Amygdala (tissue), 56 donors: ENCODE measurements at places on chromosomes 2 and 18.

DNA sequence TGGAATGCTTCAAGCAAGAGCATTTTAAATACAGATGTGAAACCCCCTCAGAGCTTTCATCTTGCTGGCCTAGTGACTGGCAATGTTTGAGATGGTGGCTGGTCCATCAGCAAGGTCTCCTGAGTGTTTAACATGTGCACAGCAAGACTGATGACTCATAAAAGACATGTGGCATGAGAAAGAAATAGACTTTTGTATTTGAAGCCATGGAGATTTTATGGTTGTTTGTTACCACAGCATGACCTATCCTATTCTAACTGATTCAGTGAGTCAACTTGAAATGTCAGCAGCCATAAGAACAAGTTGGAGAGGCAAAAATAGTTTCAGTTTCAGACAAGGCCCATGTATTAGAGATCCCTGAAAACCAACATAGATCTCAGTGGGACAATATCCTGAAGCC lies 154.7 kb upstream of the LYPD1 start:
- DNase-seq: no peak

DNA sequence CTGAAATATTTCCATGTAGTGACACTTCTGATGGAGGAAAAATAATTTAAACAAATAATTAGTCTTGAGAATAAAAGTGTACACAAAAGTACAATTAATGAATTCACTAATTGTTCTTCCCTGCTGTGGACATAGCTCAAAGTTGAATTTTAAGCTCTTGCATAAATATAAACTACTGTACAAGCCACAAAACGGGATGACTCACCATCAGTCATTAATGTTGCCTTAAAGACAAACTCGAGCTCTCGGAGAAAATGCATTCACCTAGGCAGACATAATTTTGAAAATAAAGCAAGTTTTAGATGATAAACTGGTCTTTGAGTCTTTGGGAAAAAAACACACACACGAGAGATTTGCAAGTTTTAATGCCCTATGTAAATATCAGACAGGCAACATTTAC lies 436.4 kb downstream of the ZNF521 start:
- no peak for DNase-seq

GRCh38 chr2:157809212-157809611 lies 66.9 kb downstream of the ACVR1 start:
- DNase-seq: no peak

DNA sequence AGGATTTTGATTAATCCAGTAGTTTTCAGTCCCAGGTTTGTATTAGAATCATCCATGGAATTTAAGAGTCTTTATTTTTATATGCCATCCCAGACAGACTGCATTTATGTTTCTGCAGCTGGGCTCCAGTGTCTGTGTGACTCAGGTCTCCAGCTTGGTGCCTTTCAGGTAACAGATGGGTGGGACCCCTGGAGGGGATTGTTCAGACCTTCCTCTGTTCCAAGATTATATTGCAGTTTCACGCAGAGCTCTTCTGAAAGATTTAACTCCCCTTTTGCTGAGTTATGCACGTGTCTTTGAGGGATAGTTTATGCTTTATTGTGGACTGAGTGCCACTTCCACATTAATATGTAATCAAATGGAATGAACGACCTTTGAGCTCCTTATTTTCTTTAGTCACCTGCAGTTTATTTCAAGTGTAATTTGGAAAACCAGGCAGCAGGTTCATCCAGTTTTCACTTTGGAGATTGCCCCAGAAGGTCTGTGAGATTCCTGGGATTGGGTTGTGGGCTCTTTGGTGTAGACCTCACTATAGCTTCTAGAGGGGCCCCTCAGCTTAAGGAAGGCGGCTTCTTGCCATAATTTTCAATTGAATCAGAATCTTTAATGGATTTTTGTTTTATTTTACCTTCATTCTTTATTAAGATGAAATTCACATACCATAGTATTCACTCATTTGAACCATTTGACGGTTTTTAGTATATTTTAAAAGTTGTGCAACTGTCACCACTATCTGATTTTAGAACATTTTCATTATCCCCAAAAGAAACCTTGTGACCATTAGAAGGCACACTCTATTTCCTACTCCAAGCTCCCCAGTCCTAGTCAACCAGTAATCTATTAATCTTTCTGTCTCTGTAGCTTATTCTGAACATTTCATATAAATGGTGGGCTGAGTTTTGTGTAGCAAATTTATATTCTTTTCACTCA lies 135.0 kb downstream of the WDSUB1 start:
- DNase-seq: no peak

GRCh38 chr2:227025510-227025909 lies 138.5 kb downstream of the COL4A4 start:
- no peak for DNase-seq

- no peak for DNase-seq
These were observed 284.0 kb upstream of the GCFC2 start for GRCh38 chr2:75994759-75995158.

- DNase-seq: no peak
These were observed 24.0 kb downstream of the RAX start for GRCh38 chr18:59249199-59249774.

DNA sequence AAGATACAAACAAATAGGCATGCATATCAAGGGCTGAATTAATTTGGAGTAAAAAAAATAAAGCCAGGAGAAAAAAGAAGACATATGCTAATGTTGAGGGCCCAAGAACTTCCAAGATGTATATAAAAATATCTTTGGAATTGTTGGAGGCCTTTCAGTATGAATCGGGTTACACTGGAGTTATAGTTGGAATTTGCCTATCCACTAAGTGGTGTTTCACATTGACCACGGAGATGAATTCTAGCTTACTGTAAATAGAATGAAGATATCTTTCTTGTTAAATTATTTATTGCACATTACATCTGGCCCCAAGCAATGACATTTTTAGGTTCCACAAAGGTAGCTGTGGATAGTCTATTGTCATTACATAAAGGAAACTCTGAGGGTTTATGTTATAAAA lies 38.5 kb upstream of the TRIB2 start:
- no peak for DNase-seq

GRCh38 chr2:236677368-236677767 lies 107.7 kb downstream of the ACKR3 start:
- DNase-seq: no peak

DNA sequence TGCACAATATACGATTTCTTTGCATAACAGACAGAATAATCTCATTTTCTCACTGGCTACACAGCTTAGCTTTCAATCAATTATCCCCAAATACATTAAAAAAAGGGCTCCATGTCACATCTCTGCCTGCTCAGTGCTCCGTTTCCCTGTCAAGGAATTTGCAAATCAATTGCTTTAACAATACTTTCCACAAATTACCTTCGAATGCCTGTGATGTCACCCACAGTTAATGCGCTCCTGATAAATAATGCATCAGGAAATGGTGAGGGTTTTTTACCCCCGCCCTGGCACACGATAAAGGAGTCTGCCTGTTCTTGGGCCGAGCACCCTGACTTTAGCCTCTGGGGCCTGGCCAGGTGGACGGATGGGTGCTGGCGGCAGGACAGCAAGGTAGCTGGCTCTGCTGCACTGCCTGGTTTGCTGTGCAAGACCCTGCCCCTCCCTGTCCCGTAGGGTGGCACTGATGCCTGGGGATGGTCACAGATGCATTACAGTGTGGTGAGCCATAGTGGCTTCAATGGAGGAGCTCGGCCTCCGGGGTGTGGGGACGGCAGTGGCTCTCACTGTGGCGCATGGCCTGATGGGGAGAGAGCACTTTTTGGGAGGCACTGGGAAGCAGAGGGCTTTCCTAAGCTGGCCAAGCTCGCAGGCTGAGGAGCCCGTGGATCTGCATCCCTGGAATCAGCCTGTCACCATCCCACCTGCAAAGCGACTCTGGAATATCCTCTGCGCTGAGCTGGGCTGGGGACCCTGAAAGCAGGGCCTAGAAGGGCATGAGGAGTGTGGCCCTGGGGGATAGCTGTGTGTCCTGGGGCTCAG lies 88.3 kb upstream of the HS6ST1 start:
- no peak for DNase-seq

DNA sequence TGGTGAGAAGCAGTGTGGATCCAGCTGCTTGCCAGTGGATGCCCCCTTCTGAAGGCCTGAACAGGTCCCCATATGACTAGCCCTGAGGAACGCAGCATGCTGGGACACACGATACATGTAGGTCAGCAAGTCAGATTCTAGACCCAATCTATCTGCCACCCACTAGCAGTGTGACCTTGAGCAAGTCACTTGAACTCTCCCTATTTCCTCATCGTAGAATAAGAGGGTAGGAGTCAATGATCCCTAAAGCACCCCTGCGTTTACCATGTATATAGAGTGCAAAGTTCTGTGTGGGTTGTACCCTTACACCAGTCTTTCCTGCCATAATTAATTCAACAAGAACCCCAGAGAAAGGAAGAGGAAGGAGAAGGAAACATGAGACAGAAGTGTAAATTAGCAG lies 123.7 kb downstream of the GALNT14 start:
- DNase-seq: no peak

GRCh38 chr2:168566974-168567665 lies 111.0 kb downstream of the CERS6 start:
- no peak for DNase-seq

DNA sequence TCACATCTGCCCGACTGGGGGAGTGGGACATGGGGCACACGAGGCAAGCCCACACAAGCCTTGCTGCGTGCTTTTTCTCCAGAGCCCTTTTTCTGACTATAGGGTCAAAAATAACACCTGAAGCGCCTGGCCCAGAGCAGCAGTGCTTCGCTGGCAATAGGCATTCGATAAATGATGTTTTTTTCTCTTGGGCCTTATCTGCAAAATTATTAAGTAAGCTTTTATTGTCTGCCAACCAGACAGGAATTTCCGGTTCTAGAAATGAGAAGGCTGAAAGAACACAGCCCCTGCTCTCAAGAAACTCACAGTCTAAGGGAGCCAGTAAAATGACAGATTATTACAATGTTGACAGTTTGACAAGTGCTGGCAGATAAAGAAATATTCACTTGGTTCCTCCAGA lies 2.7 kb upstream of the TMBIM1 start:
- no peak for DNase-seq

DNA sequence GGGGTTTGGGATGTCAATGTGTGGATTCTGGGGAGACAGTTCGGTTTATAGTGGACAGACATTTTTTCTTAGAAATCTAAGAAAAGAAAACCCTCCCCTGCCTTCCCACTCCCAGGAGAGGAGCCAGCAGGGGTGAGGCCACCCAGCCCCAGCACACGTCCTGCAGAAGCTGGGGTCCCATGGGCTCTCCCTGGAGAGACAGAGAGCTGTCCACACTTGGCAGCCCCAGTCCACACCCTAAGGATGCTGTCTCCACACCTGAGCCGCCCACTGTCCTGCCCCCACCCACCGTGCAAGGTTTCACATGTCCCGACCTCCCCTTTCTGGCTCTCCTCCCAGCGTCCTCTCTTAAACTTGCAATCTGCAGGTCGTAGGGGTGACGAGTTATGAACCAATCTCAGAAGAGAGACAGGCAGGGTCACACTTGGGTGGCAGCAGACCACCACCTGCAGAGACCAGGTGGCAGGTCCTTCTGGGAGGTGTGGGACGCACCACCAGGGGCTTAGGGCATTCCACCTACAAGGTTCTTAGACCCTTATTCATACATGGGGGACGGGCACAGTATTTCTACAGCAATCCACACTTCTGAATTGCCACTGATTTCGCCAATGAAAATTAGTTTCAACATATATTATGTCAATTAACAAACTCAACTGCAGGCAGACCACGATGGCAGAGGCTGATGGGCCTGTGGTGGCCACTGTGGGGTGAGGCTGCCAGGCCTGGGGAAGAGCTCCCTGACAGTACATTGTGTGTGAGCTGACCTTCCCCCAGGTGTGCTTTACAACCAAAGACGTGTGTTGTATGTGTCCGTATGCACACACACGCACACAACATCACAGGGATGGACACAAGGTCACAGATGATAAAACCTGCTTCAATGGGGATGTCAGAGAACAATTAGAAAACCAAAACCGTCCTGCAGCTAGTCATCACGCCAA lies 158.5 kb downstream of the TPO start:
- no peak for DNase-seq

DNA sequence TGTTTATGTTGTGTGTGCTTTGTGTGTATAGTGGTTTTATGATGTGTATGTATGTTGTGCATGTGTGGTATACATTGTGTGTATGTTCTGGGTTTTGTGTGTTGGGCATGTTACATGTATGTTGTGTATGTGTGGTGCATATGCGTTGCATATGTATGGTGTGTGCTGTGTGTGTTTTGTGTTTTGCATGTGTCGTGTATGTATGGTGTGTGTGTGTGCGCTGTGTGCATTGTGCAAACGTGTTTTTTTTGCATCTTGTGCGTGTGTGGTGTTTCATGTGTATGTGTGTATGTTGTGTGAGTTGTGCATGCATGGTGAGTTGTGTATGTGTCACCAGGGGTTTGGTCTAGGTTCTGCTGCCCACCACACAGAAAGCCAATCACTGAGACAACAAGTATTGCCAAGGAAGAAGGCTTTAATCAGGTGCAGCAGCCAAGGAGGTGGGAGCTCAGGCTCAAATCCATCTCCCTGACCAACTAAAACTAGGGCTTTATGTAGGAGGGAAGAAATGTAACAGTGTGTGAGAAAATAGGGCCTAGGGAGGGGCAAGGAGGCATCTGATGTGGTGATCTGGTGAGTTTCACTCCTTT lies 115.7 kb downstream of the FAM168B start:
- no peak for DNase-seq

DNA sequence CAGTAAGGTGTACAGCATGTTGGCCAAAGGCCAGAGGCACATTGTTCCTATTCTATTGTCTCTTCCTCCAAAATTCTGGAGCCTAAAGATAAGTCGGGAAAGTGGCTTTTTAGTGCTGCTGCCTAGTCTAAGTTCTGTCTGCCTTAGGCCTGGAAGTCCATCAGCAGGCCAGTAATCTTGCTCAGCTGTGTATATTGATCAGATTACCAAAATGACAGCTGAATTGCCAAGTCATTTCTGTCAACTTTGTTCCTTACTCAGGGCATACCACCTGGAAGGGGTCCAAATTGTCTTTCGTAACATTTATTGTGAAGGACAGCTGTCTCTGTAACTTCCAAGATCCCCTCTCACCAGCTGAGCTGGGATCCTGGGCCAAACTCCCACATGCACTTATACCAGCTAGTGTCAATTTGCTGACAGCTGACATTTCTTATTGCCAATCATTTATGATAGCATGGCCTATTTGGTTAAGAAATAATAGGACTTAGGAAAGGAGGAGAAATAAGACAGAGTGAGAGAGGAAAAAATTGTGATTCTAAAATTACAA lies 116.8 kb upstream of the FSHR start:
- DNase-seq: no peak

DNA sequence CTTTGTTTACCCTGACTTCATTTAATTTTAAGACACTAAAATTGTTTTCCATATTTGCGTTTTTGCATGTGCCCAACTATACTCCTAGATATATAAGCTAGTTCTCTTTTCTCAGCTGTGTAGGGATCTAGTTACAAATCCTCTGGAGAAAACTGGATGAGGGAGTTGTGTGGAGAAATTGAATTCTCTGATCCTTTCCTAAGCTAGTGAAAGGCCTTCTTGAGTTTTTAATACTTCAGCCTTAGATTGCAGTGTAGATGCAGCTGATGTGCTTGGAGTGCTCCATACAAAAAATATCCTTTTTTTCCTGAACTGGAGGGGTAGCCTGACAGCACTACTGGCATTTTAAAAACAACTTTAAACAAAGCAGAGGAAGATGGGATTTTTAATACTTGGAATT lies 8.6 kb upstream of the MTX2 start:
- no peak for DNase-seq
